Midbrain (tissue), 1 donor: ENCODE measurements at places on chromosomes 1 and 21.

- no peak for DNase-seq
These were observed 11.4 kb upstream of the PRELP start for GRCh38 chr1:203464226-203464625.

- DNase-seq: no peak
These were observed 91.2 kb upstream of the KCTD3 start for GRCh38 chr1:215475796-215476481.

- no peak for DNase-seq
These were observed 160.3 kb downstream of the PCBP3 start for GRCh38 chr21:45803618-45804340.

GRCh38 chr1:240091614-240092300 lies at the start of gene FMN2:
Gene FMN2 (plus strand): TSS chr1:240091883. CDS start chr1:240092110, 227 bp downstream.
- DNase-seq: peak; percentile 49

- no peak for DNase-seq
These were observed 89.7 kb upstream of the ADAR start for GRCh38 chr1:154697710-154698109.

GRCh38 chr1:219074084-219074728 lies 99.5 kb upstream of the LYPLAL1 start:
- DNase-seq: no peak

DNA sequence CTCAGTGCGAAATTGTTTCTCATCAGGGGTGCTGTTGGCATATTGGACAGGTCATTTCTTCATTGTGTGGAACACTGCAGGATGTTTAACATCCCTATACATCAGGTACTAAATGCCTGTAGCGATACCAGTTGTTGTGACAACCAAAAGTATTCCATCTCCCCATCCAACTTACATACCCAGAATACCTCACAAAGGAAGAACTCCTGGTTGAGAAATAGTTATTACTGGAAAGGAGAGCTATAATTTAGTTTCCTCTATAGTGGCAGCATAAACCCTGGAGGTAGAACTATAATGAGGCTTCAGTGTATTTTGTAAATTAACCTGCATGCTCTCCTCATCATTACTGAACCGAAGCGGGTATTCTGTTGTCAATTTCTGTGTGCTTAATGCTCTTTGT lies 45.1 kb downstream of the IVNS1ABP start:
- no peak for DNase-seq

DNA sequence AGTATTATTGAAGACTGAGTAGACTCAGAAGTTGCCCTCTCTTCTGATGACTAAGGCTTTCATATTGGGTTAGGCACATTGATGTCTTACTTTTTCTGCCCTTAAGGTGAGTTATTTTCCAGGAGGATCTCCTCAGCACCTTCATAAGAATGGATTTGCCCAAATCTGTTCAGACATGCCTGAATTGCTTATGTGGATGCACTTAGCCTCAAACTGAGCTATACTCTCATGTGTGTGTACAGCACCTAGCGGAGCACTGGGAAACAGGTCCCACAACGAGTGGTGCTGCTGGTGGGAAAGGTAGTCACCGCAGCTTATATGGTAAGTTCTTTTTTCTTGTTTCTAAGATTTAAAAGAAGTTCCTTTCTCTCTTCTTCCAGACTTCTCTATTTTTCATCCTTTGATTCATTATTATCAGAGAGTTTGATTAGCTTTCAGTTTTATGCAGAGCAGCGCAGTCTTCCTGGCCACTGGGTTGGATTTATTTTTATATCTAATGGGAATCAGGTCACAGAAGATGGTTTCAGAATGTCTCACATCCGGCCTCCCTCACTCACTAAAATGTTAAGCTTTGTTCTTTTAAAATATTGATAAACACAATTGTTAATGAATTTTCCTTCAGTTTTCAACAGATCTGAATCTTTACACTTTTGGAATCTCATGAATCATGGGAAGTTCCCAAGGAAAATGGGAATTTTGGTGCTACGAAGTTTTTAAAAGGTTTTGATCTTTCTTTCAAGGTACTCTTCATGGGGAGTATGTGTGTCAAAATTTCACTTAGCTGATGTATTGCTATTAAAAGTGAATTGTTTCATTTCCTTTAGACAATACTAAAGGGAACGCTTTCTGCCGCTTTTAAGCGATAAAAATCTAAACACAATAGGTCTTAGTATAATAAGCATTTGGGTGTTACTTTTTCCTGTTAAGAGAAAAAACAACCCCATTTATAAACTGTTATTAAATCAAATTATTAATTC lies 58.5 kb downstream of the EXTL2 start:
- no peak for DNase-seq

DNA sequence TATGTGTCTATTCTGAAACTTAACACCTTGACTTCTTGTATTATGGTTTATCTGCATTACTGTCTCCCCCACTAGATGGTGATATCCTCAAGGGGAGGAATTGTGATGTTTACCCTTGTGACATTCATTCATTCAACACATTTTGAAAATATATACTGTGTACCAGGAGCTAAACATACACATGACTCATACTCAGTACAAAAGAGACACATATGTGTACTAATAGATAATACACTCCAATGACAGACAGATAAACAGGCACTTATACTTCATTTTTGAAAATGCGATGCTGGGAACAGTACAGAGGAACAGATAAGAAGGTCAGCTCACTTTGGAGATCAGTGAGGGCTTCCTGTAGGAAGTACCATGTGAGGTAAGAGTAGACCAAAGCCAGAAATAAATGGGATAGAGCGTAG lies 8.9 kb upstream of the RAB3GAP2 start:
- no peak for DNase-seq

- DNase-seq: no peak
These were observed 84.1 kb upstream of the ZNF326 start for GRCh38 chr1:89910780-89911179.

DNA sequence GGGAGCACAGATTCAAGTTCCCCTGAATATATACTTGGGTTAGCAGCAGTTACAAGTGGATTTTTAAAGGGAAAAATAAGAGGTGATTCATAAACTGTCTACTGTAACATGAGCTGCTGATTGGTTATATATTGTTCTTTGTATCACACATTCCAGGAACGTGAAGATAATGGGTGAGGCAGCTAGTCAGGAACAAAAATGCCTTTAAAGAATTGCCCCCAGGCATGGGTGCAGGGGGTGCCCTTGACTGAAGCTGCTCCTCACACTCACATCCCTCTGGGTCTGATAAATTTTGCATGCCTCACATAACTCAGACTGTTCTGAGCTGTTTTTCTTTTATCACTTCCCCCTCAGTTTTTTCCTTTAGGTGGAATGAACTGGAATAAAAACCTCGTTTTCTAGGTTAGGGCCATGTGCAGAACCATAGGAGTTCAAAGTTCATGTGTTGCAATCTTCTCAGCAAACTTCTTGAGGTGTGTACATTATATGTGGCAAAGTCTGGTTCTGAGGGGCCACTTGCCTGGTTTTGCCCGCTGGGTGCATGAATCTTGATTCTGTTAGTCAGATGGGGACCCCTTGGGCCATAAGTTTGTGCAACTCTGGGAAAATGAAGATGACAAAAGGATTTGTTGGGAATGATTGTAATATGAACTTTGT lies 21.1 kb downstream of the TBX19 start:
- DNase-seq: no peak

DNA sequence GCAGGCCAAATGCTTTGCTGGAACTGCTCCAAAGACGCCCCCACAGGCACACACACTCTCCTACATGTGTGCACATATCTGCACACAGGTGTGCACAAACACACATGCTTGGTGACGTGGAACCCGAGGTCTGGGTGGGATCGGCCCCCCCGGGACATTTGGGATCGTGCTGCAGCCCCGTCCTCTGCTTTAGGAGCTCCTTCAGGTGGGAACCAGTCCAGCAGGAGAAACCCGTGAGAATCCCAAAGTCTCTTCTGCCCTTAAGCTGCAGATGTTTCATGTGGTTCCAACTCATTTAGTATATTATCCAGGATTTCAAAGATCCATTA lies 38.6 kb downstream of the UBE2G2 start:
- DNase-seq: no peak

DNA sequence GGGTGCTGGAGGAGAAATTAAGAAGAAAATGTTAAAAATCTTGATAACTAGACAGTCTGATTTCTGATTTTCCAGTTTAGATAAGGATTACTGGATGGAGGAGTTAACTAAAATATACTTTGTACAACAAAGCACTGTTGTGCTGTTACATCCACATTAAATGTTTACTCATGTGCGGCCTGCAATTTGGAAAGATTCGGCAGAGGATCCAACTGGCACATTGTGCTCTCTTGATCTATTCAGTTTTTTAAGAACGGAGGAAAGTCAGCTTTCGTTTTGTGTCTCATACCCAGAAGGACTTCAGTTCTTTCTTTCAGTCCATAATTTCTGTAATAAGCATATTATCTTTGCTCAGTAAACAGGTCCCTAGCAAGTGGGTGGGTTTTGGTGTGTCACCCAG lies 52.5 kb downstream of the UCK2 start:
- no peak for DNase-seq

DNA sequence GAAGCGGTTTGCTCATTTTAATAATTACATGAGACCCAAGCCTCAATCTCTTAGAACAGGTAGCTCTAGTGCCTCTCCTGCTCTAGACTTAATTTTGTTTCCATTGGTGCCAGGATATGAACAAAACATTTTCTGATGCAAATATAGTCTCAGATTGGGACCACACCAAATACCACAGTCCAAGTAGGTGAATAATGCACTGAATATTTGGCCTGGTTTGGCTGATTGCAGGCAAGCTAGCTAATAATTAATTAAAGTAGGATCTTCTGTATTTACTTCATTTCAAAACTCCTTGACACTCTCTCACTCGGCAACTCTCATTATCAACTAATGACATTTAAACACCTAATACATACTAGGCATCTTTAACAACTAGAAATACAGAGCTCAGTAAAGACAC lies 219.6 kb downstream of the LTN1 start:
- no peak for DNase-seq
